ENCODE measurements at places on chromosomes 4 and X.

DNA sequence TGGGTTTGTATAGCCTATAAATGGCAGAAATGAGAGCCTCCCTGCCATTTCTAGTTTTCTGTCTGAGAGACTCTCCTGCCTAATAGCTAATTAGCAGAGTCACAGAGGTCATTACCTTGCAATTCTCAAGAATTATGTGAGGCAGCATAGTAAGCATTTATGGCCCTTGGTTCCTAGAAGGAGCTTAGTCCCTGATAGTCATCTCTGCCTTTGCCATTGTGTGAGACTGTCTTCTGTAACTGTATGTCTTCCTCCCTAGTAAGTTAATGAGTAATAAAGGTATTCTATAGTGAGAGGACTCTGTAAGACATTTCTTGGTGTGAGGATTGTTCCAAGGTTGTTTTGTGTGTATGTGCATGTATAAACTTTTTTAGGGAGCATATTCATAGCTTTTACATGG, 108.7 kb downstream of the AR start:
- DNase-seq = no peak

DNA sequence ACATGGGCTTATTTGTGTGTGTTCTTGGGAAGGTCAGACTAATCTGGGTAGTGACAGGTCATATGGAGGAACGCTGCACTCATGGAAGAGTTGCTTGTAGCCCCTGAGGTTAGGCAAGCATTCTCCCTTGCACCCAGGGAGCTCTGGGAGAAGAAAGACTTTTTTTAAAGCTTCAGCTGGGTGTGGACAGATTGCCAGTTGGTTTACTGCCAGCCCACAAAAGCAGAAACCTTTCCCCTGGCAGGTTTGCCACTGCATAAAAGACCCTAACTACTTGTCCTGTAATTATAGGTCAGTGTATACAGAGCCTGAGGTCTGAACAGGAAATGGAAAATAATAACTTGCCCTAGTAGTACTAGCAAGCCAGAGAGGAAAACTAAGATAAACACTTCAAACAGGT, 7.4 kb upstream of the NFKB1 start:
- no peak for DNase-seq

GRCh38 chr4:181293541-181293940, 949.7 kb upstream of the TENM3 start:
- DNase-seq = no peak

- DNase-seq = no peak
Observed at GRCh38 chr4:166042510-166043055, 169.5 kb downstream of the TLL1 start.

GRCh38 chr4:67918428-67918827, 34.6 kb upstream of the TMPRSS11D start:
- DNase-seq = no peak

- no peak for DNase-seq
Observed at GRCh38 chr4:42330002-42330592, 67.2 kb upstream of the SHISA3 start.

DNA sequence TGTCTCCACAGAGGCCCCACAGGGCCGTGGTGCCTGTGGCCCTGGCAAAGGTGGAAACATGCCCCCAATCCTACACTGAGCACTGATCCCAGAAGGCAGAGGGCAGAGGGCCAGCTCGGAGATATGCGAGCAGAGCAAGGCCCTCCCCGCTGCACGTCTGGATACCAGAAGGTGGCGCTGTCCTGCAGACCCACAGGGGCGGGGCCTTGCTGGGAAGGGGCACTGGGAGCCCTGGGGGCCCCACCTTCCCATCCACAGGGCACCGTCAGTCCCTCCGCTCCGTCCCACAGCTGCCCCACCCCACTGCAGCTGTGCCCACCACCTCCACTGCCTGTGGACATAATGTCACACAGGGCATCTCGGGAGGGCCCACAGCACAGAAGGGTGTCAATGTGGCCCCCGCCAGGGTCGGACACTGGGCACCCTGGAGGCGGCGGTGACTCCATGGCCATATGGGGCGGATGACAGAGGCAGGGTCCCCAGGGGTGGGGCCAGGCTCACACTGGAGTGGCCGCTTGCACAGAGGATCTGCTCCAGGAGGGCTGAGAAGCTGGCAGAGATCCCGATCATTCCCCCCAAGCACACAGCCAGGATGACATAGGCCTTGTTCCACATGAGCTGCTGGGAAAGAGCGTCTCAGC, 4.8 kb downstream of the SLC49A3 start:
- no peak for DNase-seq

DNA sequence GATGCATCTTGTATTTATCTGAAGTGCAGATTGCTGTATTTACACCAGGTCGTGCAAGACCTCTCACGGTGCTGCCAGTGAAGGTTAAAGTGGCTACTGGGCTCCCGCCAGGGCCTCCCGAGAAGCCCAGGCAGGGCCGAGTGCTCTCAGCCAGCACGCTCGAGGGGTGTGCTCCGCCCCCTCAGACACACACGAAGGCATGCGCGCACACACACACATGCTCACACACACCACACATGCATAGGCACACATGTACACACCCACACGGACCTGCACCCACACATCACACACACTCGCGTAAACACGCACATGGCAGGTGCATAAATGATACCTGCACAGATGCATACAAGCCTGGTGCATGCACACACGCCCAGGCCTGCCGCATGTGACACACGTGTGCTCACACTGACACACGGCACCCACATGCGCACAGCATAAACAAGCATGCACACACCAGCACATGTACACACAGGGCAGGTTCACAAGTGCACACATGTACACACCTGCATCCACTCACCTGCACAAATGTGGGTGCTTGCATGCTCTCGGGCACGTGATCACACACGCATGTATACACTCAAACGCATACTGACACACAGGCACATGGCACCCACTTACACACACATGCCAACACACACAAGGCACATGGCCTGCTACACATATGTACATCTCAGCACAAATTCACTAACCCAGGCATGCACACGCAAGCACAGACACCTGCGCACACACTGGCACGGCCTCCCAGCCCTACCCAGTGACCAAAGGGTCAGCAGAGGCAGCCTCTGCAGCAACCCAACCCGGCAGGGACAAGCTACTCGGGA, 71.6 kb downstream of the FAM53A start:
- DNase-seq = no peak

GRCh38 chrX:19695884-19696283, 180.6 kb upstream of the MAP3K15 start:
- no peak for DNase-seq

- DNase-seq = no peak
Observed at GRCh38 chr4:158566860-158567259, 45.2 kb downstream of the RXFP1 start.

GRCh38 chr4:71303287-71303686, 35.5 kb upstream of the SLC4A4 start:
- DNase-seq = no peak

- no peak for DNase-seq
Observed at GRCh38 chr4:2850966-2851798, 7.5 kb downstream of the ADD1 start.

GRCh38 chrX:57172544-57172943, 35.3 kb upstream of the SPIN2A start:
- no peak for DNase-seq

DNA sequence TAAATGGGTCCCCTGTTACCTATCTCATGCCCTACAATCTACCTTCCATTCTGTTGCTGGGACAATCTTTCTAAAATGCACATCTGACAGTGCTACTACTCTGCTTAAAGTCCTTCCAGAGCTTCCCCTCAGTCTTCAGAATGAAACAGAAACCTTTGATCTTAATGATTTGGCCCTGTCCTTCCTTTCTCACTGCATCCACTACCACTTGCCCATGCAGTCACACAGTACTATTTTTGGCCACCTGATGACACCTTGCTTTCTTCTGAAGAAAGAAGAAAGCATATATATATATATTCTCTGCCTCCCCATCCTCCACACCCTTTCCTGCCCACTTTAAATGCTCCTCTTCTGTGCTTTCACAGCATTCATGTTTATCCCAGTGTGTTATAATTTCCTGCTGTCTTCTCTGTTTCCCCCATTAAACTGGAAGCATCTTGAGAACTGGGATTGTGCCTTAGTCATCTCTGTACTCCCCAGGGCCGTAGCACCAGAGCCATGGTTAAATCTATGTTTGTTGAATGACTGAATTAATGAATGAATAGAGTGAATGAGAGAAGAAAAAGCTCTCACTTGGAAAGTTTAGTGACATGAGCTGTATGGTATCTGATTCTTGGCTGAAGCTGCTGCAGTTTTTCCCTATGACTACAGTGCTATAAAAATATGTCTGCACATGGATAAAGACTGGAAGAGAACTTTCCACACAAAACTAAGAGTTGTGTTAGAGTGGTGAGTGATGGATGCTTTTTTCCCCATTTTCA, 56.2 kb downstream of the RTL9 start:
- no peak for DNase-seq

DNA sequence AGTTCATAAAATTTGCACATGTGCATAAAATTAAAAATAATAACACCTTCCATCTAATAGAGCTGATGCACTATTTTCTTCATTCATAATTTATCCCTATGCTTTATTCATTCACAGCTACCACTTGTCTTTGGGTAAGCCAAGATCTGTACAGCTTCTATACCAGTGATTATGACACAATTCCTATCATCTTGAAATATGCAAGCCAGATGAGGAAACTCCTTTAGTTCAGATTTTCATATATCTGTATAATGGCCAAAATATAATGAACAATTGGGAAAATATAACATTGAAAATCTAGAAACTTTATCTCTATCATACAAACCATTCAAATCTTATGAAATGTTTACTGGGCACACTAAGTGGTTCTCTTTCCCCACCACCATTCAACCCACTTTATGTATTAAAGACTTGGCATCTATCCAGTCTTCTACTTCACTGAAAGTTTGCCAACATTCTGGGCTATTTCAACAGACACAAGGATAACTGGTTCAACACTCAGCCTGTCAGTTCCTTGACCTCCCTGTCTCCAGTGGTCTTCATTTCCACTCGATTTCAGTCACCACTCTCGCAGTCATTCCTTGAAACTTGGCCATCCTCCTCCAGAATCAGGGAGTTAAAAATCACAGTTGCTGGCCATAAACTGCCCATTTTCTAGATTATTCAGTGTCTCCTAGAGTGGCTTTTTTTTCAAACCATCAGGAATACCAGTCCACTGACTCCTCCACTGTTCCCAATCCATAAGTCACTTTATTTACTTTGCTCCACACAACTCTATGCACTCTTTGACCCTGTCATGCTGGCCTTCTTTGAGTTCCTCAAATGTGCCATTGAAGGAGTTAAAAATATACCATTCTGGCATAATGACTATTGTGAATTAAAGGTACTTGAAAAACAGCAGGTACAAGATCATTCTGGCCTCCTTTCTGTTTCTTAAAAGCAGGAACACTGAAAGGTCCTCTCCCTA, 85.5 kb downstream of the CAMK2D start:
- DNase-seq = no peak

DNA sequence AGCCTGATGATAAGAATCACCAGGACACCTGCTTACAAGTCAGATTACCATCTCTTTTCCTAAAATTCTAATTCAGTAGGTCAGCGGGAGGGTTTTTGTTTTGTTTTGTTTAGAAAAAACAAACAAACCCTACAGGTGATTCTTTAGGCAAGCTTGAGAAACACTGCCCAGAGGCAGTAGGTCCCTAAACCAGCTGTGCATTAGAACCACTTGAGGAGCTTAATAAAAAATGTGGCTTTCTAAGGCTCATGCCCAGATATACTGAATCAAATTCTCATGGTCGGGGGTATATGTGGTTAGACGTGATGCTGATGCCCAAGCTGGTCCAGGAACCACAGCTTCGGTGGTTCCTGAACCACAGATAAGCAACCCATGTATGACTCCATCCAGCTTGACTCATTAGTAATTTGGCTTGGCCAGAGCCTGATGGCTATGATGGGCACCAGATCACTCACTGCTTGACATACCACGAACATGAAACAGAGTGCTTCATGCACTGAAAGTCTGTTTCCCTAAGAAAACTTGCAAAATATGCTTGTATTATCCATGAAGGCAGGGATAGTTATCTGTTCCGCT, 338.1 kb upstream of the F9 start:
- DNase-seq = no peak

GRCh38 chr4:152534541-152535359, 1.1 kb downstream of the FBXW7 start:
- peak; percentile 28 for DNase-seq

DNA sequence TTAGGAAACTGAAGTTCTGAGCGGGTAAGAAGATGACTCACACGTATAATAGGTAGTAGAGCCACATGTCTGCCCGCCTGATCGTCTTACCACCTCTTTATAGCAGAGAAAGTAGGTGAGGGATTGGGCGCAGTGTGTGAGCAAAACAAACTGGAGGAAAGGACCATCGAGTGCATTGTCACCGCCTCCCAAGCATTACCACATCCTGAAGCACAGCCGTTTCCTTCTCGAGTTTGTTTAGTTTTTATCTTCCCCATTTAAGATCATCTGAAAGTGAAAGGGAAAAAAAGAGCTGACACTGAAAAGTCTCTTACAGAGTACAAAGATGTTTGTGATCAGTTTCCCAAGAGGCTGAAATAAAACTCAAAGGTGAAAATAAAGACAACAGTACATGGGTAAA, 14.8 kb downstream of the PDK3 start:
- no peak for DNase-seq

- DNase-seq = no peak
Observed at GRCh38 chr4:57156242-57156990, 46.2 kb upstream of the IGFBP7 start.

DNA sequence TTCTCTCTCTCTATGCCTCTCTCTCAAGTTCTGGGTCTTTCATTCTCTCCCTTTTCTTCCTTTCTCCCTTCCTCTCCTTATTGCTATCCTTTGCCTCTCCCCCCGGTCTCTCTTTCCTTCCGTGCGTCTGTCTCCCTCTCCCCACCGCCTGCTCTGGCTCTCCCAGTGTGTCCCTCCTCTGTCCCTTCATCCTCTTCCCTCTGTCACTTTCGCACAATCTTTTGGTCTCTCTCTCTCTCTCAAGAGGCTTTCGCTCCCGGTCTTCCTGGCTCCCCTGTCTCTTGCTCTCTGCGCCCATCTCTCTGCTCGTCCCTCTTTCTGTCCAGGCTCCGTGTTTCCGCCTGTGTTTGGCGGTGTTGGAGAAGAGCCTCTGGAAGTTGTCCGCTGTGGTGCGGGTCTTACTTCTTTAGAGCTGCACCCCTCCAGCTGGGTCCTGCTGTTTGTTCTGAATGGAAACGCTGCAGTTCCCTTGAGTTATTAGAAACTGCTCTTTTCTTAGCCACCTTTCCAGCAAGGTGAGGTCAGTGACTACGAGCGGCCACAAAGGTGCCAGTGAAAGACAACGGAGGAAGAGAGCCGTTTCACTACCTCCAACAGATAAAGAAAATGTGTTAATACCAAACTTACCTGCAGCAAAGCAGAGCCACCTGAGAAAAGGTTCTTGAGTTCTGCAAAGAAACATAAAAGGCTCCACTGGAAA, 1.1 kb downstream of the BMPR1B start:
- DNase-seq = peak; percentile 31

DNA sequence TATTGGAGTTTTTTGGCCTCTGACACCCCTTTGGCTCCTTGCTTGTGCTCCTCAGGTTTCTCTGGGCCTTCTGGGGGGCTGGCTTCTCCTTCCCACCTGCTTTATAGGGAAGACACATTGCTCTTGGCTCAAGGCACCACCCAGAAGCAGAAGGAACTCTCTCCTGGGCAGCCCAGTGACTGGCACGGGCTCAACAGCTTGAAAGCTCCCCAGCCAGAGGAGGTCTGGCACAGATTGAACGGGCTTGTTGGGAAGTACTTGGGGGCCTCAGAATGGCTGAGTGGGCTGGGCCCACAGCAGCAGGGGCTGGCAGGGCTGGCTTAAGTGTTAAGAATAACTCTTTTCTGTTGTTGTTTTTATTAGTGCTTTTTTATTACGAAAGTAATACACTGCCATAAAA, 11.2 kb upstream of the ZNF185 start:
- DNase-seq = no peak

GRCh38 chr4:77177199-77177598, 20.2 kb downstream of the CCNG2 start:
- no peak for DNase-seq
